Ovary (tissue), 10 donors: ENCODE measurements at places on chromosomes 4 and X. TPM values are rescaled to one million over a fixed set of nuclear protein-coding genes. Genes with fewer than 3 reads are reported as not detected.

- no peaks in the 10 kb centered on the region for H3K27me3 ChIP-seq
- peaks cover 2% of the 10 kb centered on the region for H3K4me1 ChIP-seq
- H3K27ac ChIP-seq = no peak overlapping the region
- DNase-seq = no peak
- H3K36me3 ChIP-seq = no peaks in the 10 kb centered on the region
- no peak overlapping the region for H3K4me3 ChIP-seq
Measured at GRCh38 chr4:71189471-71189870, 149.3 kb upstream of the SLC4A4 start.

GRCh38 chr4:105350859-105351490, 122.9 kb downstream of the PPA2 start:
- H3K4me3 ChIP-seq = no peak overlapping the region
- no peaks in the 10 kb centered on the region for H3K4me1 ChIP-seq
- DNase-seq = no peak
- no peak overlapping the region for H3K27ac ChIP-seq
- H3K27me3 ChIP-seq = no peaks in the 10 kb centered on the region

Gene FMR1
- polyA plus RNA-seq = 37.6 TPM

DNA sequence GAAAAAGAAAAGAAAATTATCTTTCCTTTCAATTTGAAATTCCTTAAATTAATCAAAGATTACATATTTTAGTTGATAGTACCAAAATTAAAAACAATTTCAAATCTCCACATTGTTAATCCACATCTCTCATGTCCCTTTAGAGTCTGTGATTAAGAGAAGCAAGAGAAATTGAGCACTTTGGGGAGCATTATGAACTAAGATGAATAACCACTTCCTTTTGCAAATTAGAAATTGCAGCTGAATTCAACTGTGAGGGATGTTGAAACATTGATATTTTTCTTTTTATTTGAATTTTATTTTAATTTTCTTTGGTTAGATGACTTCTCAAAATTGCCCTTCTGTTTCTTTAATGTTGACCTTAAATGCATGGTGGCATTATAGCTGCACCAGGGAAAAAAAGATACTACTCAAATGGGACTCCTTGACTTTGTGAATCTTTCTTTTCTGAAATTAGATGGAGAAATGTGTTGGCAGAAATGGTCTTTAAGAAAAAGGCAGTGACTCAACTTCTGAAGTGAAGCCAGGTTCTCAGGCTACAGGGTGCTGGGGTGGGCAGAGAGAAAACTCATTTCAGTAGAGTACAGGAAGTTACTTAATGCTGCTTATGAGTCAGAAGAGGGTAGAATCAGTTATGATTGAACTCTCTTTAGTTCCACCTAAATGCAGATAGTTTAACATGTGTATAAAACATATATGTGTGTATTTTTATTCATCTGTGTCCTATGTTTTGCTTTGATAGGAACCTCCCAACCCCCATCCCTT, 92.0 kb upstream of the TNIP3 start:
- H3K4me3 ChIP-seq = no peak overlapping the region
- no peaks in the 10 kb centered on the region for H3K27me3 ChIP-seq

Gene MTNR1A
- polyA plus RNA-seq = not detected

- H3K27ac ChIP-seq = no peak overlapping the region
- no peaks in the 10 kb centered on the region for H3K4me1 ChIP-seq
- no peak for DNase-seq
Measured at GRCh38 chr4:68773699-68774098, 42.1 kb upstream of the UGT2B10 start.

DNA sequence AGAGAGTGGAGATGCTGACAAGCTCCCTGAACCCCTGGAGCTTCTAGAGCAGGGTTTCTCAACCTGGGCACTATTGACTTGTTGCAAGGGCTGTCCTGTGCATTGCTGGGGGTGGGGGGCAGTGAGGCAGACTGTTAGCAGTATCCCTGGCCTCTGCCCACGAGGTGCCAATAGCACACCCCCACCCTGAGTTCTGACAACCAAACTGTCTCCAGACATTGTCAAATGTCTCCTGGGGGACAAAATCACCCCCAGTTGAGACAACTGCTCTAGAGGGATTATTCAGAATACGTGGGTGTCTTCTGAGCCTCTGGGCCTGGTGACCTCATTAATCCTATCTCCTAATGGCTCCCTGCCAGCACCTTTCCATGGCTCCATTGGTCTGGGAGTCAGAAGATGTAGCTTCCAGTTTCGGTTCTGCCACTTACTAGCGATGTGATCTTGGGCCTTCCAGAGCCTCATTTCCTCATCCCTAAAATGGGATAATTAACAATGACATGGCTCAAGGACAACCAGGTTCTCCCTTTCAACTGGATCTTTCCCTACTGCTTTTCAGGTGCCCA, 17.6 kb upstream of the PJA1 start:
- no peak overlapping the region for H3K4me3 ChIP-seq
- no peak overlapping the region for H3K27ac ChIP-seq
- H3K27me3 ChIP-seq = no peaks in the 10 kb centered on the region
- no peak for DNase-seq
- no peaks in the 10 kb centered on the region for H3K36me3 ChIP-seq
- H3K4me1 ChIP-seq = no peaks in the 10 kb centered on the region

DNA sequence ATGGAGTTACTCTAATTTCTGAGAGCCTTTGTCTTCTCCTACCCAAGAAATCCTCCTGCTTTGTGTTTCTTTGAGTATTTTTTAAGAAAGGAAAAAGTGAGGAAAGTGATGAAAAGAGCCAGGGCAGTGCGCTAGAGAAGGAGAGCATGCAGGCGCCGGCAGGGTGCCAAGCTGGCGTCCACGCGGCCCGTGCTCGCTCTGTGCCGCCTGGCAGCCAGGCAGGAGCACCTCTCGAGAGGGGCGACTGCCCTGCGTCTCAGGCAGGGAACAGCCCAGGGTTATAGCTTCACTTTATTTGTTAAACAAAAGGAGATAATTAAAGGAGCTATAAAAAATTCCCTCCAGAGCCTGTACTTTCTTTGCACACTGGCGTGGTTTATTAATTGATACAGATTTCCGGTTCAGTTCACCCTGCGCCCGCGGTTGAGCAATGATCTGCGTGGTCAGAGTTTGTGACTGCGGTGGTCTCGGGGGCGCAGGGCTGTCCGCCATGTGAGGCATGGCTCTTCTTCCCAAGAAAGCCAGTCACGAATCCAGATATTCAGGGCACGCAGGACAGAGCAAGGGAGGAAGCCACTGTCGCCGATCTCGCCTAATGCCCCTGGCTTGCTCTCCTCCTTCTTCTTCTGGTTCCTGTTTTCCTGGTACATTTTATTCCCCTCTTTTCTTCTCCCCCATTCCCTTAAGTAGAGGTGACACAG, 110.8 kb upstream of the PAQR3 start:
- no peak overlapping the region for H3K27ac ChIP-seq
- H3K4me3 ChIP-seq = no peak overlapping the region
- H3K36me3 ChIP-seq = no peaks in the 10 kb centered on the region
- H3K4me1 ChIP-seq = no peaks in the 10 kb centered on the region
